Uterus (tissue), 4 donors: ENCODE measurements at places on chromosomes 2 and 18. TPM values are rescaled to one million over a fixed set of nuclear protein-coding genes. Genes with fewer than 3 reads are reported as not detected.
A peak's percentile ranks its signal among the peaks of the same experiment; 100 is the strongest.

- DNase-seq, result no peak
Measured at GRCh38 chr2:9440058-9440727, 16.7 kb downstream of the CPSF3 start.

Gene LBH
- 30.7 TPM for total RNA-seq

GRCh38 chr2:237704501-237705434 is 77.4 kb downstream of the LRRFIP1 start:
- DNase-seq, result no peak

Gene MAPK4
- total RNA-seq, result 0.29 TPM

- DNase-seq, result no peak
Measured at GRCh38 chr18:21903709-21904108, 163.1 kb downstream of the MIB1 start.

DNA sequence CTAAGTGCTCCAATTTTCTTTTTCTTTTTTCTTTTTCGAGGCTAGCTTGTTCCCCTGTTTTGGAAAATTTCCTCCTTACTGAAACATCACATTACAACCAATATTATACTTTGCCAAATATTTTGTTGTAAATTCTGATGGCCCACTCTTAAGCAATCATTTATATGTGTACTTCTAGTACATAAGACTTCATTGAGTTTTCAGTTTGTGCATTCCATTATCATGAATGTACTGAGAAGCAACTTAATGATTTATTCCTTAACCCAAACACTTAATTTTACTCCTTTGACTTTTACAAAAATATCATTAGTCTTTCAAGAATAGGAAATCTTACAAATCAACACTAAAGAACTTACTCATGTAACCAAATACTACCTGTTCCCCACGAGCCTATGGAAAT is 242.4 kb downstream of the ARHGAP15 start:
- DNase-seq, result no peak

DNA sequence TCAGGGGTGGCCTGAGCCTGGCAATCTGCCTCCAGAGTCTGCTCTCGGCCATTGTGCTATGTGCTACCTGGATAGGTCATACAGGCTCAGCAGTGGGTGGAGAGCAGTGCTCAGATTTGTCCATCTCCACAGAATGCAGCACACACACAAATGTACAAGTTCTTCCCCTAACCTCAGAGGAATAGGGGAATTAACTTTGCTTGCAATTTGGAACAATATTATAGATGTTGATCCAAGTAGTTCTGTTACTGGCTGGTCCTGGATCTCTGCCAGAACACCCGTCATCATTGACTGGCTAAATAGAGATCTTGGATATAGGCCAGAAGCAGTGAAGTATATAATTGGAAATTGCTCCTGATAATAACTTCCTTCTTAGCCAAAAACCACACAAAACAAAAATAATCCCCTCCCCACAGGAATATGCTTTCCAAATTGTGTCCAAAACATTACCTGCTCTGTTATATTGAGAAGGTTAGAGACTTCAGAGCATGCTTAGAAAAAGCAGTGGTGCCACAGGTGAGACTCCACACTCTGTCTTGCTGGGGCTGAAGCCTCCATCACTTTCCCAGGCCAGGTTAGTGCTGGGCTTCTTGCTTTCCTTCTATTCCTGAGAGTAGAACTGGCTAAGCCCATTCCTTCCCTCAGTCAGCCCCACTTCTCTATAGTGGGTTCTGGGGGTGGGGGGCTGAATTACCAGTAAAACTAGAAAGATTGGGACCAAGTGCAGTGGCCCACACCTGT is 38.8 kb downstream of the NCAPH start:
- no peak for DNase-seq

- peak; percentile 58 for DNase-seq
Measured at GRCh38 chr2:224793946-224794345, 77.8 kb upstream of the CCDC195 start.

DNA sequence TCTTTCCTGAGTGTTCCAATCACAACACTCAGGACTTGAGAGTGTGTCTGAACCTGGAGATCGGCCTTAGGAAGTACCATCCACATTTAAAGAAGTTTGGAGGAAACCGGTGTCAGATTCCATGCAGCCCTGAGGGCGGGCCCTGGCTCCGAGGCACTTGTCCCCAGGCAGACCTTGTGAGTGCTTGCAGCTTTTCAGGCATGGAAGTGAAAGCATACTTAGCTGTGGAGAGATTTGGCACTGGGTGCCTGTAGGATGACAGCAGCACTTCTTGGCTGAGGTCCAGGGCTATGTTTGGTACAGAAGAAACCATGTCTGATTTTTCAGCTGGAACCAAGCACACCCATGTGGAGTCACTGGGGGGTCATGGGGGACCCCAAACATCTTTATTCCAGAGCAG is 230.8 kb downstream of the SEPTIN10 start:
- DNase-seq, result peak; percentile 53

DNA sequence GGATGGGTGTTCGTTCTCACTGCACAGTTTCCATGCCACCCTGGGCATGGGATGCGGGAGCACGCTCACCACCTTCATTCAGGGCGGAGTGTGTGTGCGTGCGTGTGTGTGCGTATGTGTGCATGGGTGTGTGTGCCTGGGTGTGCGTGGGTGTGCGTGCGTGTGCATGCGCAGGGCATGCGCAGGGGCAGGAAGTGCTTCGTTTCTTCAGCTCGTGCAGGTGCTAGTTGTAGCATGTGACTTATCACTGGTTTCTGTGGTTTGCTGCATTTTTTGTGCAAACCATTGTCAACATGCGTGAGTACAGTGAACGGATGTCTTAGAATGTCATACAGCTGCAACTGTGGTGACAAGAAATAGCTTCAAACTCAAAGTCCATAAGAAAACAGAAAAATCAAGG is 179.5 kb downstream of the PTGR3 start:
- DNase-seq, result no peak

GRCh38 chr2:69260666-69261065 is 126.4 kb downstream of the GFPT1 start:
- no peak for DNase-seq

- no peak for DNase-seq
Measured at GRCh38 chr18:67586101-67586500, 69.6 kb upstream of the DSEL start.

Gene TTC21B
- 44.1 TPM for total RNA-seq

GRCh38 chr2:27420996-27421395 is 7.4 kb upstream of the NRBP1 start:
- DNase-seq, result no peak

DNA sequence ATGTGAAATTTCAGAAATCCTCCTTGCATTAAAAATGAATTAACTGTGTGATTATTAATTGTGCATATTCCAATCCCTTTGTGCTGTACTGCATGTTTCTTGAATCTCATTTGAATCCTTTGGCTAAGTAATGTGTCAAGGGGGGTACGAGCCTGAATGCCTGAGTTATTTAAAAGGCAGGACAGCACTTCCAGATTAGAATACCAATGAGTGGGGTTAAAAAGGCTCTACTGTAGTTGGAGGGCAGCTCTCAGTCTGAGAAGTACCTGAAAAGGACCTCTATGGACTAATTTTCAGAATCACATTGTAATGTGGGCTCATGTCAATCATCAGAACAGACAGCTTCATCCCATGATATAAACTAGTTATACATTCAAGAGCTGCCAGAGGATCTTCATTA is 423.0 kb downstream of the GRB14 start:
- DNase-seq, result no peak

- DNase-seq, result no peak
Measured at GRCh38 chr2:160940271-160940670, 220.0 kb upstream of the TANK start.

Gene ATG16L1
- total RNA-seq, result 30.0 TPM

DNA sequence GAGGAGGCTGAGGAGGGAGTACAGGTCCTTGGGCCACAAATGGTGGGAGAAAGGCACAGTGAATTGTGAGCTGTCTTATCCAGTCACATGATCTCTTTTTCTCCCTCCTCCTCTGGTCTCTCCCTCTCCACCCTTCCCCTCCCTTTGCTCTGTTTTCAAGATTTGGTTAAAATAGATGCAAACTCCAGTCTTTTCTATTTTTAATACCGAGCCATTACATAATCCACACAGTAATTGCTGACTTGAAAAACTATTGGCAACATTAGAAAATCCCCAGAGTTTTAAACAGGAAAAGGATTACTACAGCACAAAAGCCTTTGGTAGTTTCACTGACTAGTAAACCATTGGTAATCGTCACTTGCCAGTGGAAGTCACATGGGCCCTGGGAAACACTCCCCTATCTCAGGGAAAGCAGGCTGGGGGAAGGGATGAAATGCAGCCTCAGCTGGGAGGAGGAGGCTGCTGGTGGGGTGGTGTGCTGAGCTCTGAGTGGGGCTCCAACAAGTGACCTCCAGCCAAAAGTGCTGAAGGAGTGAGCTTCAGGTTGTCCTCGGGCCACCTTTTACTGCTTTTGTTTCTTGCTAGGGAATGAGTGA is 57.4 kb upstream of the PCBP1 start:
- peak; percentile 74 for DNase-seq

Gene ITGA4
- 0.51 TPM for total RNA-seq

DNA sequence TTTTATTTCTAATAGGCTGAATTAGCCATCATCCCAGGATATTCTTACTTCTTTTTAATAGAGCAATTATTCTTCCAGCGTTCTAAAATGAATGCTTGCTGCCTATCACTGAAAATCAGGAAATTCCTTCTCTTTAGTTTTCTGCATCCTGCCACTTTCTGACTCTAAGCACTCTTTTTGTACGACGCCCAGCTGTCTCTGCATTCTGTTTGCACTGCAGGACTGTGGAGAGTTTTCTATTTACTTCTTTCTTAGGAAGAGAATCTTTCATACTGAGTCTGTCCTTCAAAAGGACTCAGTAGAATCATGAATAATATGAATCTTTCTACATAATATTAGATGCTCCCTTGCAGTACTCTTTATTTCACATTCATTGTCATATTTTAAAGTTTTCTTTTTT is 360.4 kb upstream of the DSEL start:
- no peak for DNase-seq

DNA sequence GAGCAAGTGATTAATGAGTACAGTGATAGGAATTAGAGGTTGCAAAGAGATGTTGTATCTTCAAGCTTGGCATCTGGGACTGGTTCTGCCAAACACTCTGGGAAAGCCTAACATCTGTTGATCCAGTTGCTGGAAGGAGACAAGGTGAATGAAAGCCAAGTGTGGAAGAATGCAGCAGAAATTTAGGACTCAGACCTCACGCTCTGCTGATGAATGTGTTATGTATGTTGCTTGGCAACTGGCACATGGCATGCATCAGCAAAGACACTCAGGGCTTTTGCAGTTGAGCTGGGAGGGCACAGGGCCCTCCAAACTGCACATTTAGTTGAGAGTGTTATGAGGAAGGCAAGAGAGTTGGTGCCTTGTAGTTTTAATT is 105.5 kb downstream of the COLEC12 start:
- peak; percentile 42 for DNase-seq

Gene DTNB
- total RNA-seq, result 12.4 TPM

- DNase-seq, result no peak
Measured at GRCh38 chr18:22639026-22639463, 221.3 kb upstream of the CTAGE1 start.

Gene CROCC2
- total RNA-seq, result not detected

Gene CMPK2
- total RNA-seq, result 6.7 TPM

DNA sequence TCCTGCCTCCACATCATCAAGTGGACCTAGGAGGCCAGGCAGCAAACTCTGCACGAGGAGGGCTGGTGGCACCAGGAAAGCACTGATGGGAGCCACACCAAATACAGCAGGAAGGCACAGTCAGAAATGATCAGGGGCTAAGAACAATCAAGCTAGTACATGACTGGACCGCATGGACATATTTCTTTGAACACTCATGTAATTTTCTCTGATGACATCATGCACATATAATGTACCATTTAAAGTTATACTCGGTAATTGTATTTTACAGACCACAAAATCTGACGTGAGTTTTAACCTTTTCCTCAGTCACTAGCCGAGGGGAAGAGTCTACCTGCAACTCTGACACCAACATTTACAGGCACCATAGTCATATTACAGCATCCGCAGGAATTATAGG is 76.7 kb downstream of the XDH start:
- no peak for DNase-seq

GRCh38 chr2:218230882-218231281 is 13.9 kb downstream of the ARPC2 start:
- no peak for DNase-seq

DNA sequence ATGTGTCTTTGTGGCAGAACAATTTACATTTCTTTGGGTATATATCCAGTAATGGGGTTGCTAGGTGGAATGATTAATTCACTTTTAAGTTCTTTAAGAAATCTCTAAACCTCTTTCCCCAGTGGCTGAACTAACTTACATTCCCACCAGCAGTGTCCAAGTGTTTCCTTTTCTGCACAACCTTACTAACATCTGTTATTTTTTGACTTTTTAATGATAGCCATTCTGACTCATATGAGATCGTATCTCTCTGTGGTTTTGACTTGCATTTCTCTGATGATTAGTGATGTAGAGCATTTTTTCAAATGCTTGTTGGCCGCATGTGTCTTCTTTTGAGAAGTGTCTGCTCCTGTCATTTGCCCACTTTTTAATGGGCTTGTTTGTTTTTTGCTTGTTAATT is 43.1 kb upstream of the PTH2R start:
- no peak for DNase-seq

Gene CTAGE1
- total RNA-seq, result not detected

GRCh38 chr18:62660691-62661090 is 54.6 kb upstream of the PHLPP1 start:
- DNase-seq, result no peak

Gene RFTN2
- 5.9 TPM for total RNA-seq

GRCh38 chr2:227404585-227405271 is 17.0 kb upstream of the SCYGR1 start:
- no peak for DNase-seq

- DNase-seq, result no peak
Measured at GRCh38 chr2:85957256-85957655, 68.5 kb upstream of the ST3GAL5 start.

Gene SMYD1
- not detected for total RNA-seq

DNA sequence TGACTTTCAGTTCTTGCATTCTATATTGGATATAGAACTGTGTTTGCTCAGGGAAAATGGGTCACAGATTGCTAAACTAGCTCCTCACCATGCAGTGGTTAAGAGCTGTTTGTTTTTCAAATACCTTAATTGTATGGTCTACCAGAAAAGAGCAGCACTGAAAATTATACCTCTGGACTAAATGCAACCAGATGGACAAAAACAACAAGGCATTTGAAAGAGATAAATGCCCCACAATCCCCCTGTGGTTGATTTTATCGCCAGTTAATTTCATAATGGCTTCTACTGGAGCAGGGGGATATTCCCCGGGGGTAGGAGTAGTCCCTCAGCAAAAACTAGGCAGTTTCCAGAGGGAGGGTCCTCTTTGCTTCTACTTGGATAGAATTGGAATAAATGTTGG is 267.9 kb upstream of the TNP1 start:
- DNase-seq, result no peak

DNA sequence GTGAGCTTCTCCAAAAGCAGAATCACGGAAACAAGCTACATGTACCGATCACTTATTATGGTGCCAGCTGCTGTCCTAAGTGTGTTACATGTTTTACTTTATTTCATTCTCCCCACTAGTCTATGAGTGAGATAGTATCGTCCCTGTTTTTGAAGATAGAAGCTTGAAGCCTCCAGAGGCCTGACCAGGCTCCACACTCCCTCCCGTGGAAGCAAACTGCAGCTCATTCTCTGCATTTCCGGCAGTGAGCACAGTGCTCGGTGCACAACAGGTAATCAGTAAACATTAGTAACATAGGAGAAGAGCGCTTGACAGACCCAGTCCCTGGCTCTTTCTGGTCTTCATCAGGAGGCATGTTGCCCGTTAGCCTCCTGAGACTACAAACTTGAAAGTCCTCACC is 72.9 kb downstream of the ZBTB7C start:
- DNase-seq, result no peak
